ENCODE measurements at places on chromosomes 13 and 19.

DNA sequence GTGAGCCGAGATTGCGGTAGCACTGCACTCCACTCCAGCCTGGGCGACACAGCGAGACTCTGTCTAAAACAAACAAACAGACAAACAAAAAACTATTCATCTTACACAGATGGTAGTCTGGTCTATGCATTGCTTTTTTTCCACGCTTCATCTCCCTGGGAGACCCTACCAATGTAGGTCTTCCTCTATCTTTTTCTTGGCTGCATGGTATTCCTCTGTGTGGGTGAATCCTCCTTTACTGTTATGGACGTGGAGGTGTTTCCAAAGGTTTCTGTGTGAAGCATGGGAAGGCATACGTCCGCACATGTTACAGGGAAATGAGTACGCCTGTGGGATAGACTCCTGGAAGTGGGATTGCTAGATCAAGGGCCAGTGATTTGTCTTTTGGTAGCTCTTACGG is 5.6 kb downstream of the BICRA start:
- DNase-seq = no peak

- DNase-seq = no peak
Observed at GRCh38 chr13:75908141-75908540, 272.0 kb downstream of the LMO7 start.

DNA sequence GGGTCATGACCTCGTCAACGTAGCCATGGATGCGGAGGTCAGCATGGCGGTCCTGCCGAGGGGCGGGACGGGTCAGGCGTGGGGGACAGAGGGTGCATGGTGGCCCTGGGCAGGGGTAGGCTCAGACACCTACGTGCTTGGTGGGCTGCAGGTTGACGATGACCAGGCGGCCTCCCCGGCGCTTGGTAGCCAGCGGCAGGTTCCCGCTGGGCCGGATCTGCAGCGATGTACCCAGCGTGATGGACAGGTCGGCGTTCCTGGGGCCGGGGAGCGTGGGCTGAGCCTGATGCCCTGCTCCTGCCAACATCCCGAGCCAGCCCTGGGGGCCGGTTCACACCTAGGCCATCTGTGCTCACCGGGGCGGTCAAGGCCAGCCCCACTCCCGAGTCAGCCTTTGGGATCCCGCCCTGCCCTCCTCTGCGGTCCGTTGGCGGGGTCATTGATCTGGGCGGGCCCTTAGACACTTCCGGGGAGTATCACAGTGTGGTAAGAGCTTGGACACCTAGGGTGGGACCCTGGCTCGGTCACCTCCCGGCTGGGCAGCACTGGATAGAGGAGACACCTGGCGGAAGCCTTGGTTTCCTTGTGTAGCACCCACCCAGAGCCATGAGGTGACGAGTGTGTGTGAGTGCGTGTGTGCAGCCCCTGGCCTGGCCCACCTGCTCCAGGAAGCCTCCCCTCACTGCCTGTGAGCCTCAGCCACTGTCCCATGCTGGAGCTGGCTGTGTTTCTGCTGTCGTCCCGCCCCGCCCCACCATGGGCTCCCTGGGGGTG is 7.3 kb downstream of the SIRT6 start:
- no peak for DNase-seq

DNA sequence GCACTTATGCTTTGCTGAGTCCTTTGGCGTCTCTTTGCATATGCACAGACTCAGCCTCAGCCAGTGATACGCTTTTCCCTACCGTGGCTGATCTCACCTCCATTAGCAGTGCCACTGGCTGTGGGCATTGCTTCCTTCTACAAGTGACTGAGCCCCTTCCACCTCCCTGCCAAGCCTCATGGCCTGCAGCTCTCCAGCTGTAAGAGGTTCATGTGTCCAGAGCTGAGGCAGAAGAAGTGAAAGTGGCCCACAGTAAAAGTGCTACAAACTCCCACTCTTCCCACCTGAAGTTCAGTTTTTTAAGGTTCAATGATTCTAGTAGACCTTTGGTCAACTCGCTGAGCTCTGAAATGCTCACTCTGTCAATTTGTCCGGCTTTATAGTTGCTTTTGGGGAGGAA is 44.7 kb downstream of the SMARCA4 start:
- no peak for DNase-seq

DNA sequence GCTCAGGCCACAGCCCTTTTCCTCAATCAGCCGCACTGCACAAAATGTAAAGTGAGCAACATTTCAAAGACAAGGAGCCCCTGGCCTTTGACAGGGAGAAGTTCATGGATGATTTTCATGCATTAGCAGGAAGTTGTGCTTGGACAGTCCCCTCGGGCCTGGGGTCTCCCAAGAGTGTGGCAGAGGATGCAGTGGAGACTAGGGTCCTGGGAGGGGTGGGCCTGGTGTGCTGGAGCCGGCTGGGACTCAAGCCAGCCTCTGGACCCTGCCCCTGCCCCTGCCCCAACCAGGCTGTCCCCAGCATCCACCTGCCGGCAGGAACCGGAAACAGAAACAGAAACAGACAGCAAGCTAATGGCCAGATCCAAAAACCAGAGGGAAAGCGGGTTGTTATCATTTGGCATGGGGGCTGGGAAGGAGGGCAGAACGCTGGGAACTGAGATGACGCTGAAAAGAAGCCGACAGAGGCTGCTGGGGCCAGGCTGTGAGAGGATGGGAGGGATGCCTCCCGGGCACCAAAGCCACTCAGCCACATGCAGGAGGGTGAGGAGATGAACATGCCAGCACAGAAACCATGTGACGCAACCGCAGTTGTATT is 2.3 kb downstream of the GAS6 start:
- peak; percentile 26 for DNase-seq

Data from D341Med (cell line).